ENCODE measurements at places on chromosomes 4 and X. TPM values are rescaled to one million over a fixed set of nuclear protein-coding genes. Genes with fewer than 3 reads are reported as not detected.
A peak's percentile ranks its signal among the peaks of the same experiment; 100 is the strongest.

DNA sequence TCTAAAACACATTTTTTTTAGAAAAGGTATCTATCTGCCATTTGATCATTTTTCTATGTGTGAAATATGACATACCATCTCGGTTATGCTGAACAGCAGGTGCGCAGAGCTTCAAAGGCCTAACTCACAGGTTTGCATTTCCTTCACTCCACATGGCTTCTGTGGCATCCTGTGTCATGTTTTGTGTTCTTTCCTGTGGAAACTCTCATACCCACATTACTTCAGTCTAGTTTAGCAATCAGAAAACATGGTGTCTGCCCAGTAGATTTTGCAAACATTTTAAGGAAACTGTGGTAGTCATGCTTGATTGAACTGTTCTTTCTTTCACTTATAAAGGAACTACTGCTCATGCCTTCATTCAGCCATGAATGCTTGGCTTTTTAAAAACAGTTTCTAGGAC is 11.3 kb upstream of the ARAP2 start:
- peak; percentile 87 for DNase-seq

Gene SSX4B
- total RNA-seq, result not detected

DNA sequence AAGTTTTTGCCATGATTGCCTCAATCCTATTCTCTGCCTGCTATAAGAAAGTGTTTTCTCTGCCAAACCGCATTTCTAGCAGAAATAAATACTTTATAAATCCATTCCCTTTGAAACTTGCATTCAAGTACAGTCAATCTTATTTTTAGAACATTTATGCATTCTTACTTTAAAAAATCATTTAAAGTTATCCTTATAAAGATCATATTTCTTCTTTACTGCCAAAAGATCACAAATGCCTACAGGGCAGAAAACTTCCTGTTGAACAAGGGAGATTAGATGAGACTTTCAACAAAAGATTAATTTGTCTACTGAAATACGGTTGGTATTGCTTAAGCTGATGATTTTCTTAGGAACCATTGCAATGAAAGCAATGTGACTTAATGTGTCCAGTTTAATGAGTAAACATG is 207.2 kb upstream of the SLIT2 start:
- no peak for DNase-seq

DNA sequence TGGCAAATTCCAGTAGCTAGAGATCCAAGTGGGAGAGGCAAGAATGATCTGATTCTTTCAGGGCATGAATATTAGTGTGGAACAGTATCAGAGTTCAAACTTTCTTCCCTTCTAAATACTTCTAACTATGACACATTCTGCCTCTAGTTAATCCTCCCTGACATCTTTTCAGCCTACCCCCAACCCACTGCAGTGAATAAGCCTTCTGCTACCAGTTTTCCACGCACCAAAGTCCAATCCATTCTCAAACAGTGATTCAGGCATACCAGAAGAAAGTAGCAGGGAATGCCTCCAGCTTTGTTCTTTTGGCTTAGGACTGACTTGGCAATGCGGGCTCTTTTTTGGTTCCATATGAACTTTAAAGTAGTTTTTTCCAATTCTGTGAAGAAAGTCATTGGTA is 155.4 kb upstream of the FTHL17 start:
- no peak for DNase-seq

Gene DRD5
- total RNA-seq, result not detected

Measured in CD4-positive, alpha-beta memory T cell (primary cell).